OCI-M1 (cell line): ENCODE measurements at places on chromosomes 16 and 17.

GRCh38 chr17:4838309-4838785 is 5.2 kb downstream of the MINK1 start:
- DNase-seq, result peak; percentile 74

DNA sequence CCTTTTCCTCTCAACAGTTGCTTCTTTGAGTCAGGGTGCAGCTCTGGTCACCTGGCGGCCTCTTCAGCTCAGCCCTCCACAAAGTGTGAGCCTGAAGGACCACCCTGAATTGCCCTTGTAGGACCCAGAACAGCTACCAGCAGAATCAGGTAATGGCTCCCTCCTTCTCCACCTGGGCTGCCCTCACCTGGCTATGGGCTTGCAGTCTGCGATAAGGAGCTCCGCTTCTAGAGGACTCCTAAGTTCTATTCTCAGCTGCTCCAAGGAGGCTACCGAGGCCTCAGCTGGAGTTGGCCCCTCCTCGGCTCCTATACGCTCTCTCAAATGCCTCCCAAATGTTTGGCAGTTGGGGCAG is 13.4 kb downstream of the SMIM5 start:
- DNase-seq, result no peak

DNA sequence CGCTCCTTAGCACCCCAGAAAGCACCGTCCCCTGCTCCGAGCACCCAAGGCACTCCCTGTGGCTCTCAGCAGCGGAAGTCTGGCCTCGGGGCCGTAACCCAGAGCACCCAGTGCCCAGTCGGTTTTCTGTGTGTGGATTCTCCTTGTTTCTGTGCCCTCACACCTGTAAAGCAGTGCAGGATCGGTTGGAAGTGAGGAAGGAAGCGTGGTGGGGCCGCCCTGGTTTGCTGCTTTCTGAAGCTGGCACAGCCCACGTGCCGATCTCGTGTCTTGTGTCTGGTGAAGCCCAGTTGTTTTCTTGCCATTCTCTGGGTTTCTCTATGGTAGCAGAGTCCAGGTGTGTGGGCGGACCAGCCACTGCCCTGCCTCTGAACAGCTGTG is 3.7 kb downstream of the ACSF3 start:
- DNase-seq, result no peak

DNA sequence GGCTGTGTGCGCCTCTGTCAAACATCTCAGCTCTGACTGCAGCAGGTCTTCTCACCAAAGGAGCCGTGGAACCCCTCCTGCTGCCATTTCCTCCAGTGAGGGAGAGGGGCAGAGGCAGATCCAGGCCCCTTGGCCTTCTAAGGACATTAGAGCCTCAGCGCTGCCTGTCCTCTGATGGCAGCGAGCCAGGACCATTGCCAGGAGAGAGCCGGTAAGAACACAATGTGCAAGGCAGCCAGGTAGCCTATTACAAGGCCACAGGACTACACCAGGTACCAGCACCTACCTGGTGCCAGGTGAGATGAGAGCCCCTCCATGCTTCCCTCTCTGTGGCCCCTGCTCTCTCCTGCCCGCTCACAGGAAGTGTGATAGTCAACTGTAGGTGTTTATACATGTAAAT is 11.0 kb downstream of the LRRC75A start:
- no peak for DNase-seq

- DNase-seq, result no peak
Observed at GRCh38 chr17:69492410-69493071, 78.0 kb downstream of the MAP2K6 start.
